ENCODE measurements at places on chromosomes 2 and 18.

- DNase-seq, result no peak
Measured at GRCh38 chr2:188203776-188204175, 87.9 kb upstream of the GULP1 start.

GRCh38 chr2:110688594-110689091 is 10.8 kb upstream of the BUB1 start:
- DNase-seq, result no peak

GRCh38 chr2:190382851-190383250 is 25.3 kb upstream of the MFSD6 start:
- no peak for DNase-seq

DNA sequence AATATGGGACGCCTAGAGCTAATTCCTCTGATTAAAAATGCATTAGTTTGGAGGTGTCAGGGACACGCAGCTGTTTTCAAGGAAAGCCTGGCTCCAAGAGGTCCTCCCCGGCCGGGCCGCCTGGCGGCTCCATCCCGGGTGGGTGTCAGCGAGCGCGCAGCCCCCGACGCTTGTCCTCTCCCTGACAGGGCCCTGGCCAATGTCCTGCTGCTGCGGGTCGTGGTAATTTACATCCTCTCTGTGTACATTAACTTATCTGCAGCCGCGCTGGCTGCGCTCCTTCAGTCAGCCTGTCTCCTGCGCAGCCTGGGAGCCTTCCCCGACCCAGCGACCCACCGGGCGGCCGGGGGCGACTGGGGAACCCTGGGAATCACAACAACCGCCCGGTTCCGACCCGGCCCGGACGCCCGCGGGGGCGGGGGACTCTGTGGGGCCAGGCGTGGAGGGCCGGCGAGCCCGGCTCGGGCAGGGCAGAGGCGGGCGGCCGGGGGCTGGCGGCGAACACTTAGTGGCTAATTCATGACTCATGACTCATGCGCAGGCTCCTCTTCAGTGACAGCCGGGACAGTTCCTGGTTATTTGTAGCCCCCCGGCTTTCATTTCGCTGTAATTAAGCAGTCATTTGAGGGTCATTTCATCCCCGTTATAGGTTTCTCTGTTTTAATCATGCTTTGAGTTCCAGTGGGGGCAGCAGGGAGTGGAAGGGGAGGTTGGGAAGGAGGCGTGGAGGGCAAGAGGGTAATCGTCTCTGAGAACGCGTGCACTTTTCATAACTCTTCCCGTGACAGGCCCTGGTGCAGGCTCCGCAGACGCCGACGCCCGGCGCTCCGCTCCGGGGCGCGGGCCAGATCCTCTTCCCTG is 141.9 kb upstream of the CTAGE1 start:
- no peak for DNase-seq

DNA sequence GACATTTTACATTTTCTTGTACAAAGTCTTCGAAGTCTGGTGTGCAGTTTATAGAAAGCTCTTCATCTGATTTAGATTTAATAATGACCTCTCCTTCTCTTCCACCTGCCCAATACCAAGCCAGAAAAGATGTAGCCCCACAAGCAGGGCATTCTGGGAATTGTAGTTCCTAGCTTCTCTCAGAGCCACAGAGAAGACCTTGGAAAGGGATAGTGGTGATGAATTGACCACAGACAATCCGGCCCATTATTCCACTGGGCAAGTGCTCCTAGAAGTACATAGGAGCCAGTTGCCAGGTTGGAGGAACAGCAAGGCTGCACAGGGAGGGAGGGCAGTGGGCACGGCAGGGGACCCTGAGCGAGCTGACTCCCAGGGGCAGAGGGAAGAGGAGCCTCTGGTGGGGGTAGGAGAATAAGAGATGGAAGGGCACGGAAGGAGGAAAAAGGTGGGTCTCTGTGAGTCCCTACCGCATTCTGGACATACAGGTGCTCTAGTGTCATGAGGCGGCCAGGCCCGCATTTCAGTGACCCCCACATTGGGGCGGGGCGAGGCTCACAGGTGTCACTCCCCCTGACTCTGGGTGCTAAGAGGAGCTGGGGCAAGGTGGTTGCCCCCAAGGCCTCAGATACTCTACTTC is 152.5 kb upstream of the HAAO start:
- no peak for DNase-seq

- DNase-seq, result no peak
Measured at GRCh38 chr2:191319186-191319585, 74.0 kb downstream of the MYO1B start.

DNA sequence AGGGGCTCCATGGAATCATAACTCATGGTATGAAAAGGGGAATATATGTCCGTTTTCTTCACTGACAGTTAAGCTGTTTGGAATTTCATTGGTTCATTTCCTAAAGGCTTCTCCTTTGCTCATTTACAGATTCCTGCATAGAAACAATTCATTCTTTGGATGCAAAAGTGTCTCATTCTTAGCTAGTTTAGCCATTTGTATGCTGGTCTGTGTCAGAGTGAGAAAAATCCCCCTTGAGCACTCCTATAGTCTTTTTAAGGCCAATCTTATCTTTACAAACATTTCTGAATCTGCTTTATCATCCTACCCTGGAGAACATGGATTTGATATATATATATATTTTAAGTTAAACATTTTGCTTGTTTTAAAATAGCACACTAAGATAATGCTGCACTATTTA is 1260.9 kb upstream of the NRXN1 start:
- no peak for DNase-seq

- DNase-seq, result no peak
Measured at GRCh38 chr2:216017365-216017764, 4.0 kb upstream of the MREG start.

DNA sequence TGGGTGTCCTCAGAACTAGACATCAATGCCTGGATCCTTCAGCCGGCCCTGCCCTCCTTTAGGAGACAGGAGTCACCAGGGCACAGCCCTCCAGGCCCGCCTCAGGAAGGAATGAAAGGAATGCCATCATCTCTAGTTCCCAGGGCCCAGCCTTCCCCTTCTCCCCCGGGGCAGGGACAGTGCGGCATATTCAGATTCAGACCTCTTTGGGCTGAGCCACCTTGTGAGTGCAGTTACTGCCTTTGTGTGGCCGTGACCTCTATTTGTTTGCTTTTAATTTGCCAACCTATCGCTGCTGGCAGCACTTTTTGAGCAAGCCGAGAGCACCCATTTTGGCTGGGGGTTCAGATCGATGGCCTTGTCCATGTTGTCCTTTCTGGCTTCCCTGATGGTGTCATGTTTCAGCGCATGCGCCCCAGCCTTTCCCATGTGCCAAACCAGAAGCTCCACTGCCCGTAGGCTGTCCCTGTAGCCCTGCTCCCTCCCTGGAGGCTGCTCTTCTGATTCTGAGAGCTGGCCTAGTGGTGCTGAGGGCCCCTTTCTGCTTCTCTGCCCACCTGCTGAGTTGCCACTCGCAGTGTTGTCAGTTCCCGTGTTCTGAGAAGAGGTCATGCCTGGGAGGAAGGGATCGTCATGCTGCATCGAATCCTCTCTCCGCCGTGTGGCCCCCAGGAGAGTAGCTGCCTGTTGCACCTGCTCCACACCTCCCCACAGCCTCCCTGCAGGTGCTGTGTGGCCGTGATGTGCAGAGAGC is 10.9 kb downstream of the ANKRD23 start:
- DNase-seq, result no peak

GRCh38 chr18:38454764-38455469 is 889.3 kb upstream of the CELF4 start:
- no peak for DNase-seq

GRCh38 chr2:157990173-157990572 is 111.5 kb upstream of the UPP2 start:
- no peak for DNase-seq

DNA sequence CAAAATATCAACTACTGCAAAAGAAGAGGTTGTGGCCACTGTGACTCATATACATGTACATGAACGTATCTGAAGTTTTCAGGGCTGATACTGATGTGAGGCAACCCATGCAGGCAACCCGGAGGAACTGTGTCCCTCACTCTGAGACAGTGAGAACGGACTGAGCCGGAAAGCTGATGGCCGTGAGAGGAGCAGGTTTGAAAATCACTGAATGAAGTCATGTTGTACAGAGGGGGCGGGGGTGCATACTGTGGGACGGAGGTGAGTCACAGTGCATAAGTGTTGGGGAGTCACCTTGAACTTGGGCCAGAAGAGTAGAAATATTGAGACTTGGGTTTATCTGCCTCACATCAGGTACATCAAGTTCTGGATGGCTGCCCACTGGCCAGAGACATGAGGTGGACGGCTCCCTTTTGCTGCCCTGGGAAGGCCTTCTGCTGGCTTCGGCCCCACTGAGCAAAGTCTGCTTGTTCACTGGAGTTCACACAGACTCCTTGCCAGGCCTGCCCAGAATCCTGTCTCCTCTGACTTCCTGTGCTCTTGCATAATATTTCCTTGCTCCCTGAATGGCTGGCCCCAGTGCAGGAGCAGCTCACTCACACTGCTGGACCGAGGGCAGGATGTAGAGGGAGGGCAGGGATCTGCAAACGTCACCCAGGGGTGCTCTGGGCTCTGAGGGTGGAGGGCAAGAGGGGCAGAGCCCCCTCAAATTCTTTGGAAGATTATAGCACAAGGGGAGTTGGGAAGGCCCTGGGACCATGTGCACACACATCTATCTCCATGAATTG is 18.1 kb downstream of the EPAS1 start:
- no peak for DNase-seq

- DNase-seq, result no peak
Measured at GRCh38 chr2:157790780-157791179, 85.3 kb downstream of the ACVR1 start.

GRCh38 chr2:163610817-163611556 is 124.8 kb downstream of the FIGN start:
- no peak for DNase-seq

- no peak for DNase-seq
Measured at GRCh38 chr2:11798701-11799435, 52.4 kb downstream of the LPIN1 start.

GRCh38 chr2:157786663-157787363 is 89.3 kb downstream of the ACVR1 start:
- DNase-seq, result no peak

DNA sequence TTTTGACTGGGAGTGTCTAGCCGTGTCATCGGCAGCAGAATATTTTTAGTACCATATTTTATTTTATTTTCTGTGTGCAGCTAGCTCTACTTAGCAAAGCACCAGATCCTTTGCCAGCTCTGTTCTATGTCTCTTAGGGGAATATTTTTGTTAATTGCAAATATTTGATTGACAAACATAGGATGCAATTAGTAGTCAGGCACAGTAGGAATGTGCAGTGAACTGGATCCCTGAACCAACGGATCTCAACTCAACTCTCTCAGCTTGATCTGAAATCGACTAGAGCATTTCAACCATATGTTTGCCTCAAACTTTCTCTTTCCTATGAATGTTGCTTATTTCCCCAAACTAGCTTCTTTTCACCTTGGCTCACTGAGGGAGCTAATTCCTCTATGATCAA is 998.0 kb upstream of the FANCL start:
- DNase-seq, result no peak

- no peak for DNase-seq
Measured at GRCh38 chr2:11719230-11719977, 27.0 kb upstream of the LPIN1 start.

GRCh38 chr18:1017227-1018058 is 112.8 kb downstream of the ADCYAP1 start:
- no peak for DNase-seq

DNA sequence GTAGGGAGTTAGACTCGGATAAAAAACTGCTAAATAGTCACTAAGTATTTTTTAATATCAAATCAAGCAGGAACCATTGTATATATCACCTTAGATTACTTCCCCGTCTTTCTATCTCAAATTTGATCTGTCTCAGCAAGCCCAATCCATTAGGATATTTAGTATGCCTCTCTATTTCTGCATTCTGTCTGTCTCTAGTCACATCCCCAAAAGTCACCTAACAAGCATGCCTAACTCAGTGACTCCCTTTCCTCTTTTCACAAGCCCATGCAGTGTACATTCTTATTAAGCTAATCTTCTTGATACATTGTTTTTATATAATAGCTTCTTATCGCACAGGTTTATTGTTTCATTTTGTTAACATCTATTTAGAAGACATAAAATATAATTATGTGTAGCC is 57.8 kb downstream of the PDE1A start:
- DNase-seq, result no peak

- no peak for DNase-seq
Measured at GRCh38 chr2:101706819-101707177, 9.3 kb downstream of the MAP4K4 start.

GRCh38 chr2:187224989-187225388 is 223.1 kb downstream of the CALCRL start:
- DNase-seq, result no peak

GRCh38 chr18:48676756-48677368 is 138.0 kb downstream of the CTIF start:
- peak; percentile 25 for DNase-seq

DNA sequence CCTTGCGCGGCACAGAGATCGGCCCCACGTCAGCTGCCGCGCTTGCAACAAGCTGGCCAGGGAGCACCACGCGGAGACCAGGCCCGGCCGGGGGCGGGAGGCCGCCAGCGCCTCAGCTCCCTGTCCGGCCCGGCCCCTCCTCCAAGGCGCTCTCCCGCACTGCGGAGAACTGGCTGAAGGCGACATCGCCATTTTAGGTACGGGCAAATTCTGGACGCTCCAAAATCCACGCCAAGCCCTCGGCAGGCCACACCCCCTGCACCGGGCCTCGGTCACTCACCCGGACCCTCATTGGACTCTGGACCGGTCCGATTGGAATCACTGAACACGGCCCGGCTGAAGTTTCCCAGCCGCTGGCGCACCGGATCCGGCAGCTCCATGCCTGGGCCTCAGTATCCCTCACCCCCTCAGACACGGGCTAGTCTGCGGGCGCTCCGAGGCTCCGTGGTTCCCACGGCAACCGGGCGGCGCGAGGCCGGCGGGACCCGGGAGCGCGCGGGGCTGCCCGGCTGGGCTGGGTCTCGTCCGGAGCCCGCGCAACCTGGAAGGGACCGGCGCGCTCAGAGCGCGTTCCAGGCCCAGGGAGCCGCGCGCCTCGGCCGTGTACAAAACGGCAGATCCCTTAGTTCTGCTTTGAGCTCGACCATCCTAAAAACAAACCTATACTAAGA is at the start of gene TMEM17:
TSS of gene TMEM17 (minus strand) at position 446 of the 671 bp plus-strand sequence. CDS start at position 380, 66 bp downstream.
- no peak for DNase-seq

DNA sequence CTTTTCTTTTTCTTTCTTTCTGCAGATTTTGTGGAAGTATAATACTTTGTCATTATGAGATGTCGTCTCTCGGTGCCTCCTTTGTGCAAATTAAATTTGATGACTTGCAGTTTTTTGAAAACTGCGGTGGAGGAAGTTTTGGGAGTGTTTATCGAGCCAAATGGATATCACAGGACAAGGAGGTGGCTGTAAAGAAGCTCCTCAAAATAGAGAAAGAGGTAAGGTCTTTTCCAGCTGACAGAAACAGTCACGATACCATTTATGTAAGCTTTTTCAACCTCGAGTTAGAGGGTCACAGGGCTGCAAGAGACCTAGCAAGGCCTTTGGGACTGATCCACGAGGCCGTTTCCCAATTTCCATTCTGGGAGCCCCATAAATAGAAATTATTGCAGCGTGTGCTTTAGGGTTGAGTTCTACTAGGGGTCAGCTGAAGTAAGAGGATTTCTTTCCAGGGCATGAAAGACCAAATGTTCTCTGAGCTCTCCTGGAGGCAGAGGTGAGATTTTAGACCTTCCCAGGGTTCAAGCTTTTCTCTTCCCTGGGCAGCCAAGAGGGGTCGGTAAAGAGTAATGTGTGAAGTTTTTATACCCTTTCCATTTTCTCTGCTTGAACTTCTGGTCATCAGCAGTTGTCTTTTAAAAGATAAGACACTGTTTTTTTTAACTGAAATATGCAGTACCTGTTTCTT is 15.5 kb downstream of the MAP3K20 start:
- DNase-seq, result no peak

All from stimulated activated CD8-positive, alpha-beta memory T cell treated with anti-CD3 and anti-CD28 coated beads, Interleukin-7, amount 100 ng/mL, for 1 hour (primary cell).